ENCODE measurements at places on chromosomes 12 and 14.

GRCh38 chr12:39406262-39406661 is 36.7 kb downstream of the KIF21A start:
- DNase-seq, result no peak

DNA sequence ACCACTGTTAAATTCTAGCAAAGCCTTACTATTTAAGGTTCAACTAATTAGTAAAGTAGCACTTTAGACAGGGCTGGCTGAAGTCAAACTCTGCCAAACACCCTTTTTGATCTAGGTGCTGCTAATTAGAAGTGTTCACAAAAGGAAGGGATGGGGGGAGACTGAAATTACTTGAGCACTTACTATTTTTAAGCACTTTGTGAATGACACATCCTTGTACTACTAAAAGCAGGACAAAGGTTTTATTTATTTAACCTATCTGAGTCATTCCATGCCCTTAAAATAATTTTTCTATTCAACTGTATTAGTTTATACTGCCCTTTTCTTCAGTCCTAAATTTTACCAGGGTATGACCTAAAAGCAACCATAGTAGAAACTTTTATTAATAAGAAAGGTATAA is 20.1 kb downstream of the MBIP start:
- no peak for DNase-seq

- peak; percentile 55 for DNase-seq
Observed at GRCh38 chr14:24430143-24430681, 458 bp downstream of the KHNYN start.

DNA sequence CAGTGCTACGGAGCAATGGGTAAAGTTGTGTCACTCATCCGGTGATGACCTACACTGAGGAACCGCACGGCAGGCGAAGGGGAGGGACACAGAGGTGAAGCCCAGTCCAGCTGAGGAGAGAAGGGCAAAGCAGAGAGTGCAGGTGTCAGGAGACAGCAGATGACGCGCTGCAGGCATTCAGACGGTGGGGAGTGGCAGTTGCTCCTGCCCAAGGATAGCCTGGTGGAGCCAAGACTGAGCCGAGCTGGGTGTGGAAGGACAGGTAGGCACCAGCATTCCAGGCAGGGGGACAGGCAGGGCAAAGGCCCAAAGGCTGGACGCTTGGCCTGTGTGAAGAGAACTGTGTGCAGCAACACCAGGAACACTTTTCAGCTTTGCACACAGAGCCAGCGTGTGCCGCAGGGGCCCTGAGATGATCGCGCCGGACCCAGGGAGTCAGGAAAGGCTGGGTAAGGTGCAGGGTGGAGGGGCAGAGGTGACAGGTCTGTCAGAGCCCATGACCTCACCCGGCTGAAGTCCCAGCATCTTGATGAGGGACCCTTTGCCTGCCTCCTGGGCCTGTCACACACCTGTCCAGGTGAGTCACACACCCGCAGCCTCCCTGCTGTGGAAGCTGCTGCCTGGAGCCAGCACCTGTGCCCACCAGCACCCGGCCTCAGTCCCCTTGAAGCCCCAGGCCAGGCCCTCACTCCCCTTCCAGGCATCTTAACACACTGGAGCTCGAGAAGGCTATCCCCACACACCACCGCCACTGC is 48.4 kb downstream of the TSPAN11 start:
- DNase-seq, result no peak

GRCh38 chr12:52007158-52007921 is 594 bp downstream of the TAMALIN start:
- peak; percentile 35 for DNase-seq

DNA sequence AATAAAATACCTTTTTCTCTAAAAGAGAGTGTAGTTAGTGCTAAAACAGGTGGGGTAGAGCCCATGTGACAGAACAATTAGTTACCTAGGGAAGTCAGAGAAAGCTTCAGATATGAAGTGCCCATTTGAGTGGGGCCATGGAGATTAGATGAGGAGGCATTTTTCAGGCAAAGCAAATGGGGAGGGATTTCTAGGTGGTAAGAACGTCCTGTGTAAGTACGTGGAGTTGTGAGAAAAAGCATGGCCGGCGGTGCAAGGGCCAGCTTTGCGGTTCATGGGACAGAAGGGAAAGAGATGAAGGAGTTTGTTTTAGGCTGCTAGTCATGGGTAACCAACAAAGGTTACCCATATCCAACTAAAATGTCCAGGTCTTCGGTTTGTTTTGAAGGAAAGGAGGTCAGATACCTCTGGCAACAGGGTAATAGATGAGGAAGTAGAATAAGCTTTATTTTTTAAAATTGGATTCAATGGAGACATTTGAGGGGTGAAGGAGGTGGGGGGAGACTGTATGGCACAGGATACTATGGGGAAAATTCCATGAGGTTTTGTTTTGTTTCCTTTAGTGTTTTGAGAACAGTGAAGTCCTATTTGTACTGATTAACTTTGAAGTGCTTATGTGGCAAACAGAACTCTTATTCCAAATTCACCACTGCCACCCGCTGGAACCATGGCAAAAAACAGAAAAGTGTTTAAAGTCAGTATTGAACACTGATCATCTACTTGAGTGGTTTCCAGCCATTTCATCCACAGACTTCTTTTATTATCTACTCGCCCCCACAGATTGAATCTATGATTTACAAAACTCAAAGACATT is 10.0 kb upstream of the SNRPF start:
- no peak for DNase-seq

GRCh38 chr12:106480251-106480650 is 102.6 kb upstream of the RFX4 start:
- DNase-seq, result no peak

DNA sequence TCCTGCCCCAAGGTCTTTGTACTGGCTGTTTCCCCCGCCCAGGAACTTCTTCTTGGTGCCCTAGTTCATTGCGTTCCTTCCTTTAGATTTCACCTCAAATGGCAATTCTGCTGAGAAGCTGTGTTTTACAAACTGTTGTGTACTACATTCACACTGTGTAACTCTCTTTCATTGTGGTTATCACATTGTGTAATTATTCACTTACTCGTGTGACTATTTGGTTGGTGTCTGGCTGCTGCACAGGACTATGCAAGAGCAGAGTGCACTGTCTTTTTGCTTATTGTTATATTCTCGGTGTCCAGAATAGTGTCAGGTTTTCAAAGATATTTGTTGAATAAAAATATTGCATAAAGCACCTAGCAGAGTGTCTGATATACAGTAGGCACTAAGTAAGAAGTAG is 177.2 kb upstream of the PRICKLE1 start:
- DNase-seq, result no peak

- DNase-seq, result no peak
Observed at GRCh38 chr14:94926176-94926575, 156.3 kb upstream of the GSC start.

DNA sequence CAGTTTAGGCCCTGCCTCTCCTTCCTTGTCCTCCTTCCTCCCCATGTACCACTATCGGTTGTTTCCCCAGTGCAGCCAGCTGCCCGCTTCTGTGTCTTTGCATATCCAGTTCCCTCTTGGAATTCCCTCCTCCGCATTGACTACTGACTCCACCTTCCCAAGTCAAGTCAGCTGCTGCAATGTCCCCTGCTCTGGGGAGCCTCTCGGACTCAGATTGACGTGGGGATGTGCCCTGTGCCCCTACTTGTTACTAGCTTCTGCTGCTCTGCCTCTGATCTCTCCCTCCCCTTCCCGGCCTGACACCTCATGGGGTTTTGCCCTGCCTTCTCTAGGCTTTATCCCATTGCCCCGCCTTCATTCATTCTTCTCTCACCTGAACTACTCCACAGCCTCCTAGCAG is 2.1 kb upstream of the CD9 start:
- DNase-seq, result no peak

GRCh38 chr14:93031505-93032315 is 84.0 kb downstream of the ITPK1 start:
- DNase-seq, result no peak

DNA sequence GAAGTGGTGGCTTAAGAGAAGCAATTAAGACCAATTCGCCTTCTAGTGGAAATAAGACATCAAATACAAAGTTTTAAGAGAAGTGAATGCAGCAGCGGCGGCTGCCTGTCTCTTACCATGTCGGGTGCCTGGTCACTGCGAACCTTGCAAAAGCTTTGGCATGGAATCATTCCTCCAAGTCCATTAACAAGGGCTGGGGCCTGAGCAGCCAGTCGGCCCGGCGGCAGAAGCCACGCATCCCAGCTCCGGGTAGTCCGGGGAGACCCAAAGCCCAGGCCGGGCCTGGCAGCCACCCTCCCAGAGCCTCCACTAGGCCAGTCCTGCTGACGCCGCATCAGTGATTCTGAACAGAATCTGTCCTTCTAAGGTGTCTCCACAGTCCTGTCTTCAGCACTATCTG is 321.0 kb downstream of the TMEM121 start:
- no peak for DNase-seq

DNA sequence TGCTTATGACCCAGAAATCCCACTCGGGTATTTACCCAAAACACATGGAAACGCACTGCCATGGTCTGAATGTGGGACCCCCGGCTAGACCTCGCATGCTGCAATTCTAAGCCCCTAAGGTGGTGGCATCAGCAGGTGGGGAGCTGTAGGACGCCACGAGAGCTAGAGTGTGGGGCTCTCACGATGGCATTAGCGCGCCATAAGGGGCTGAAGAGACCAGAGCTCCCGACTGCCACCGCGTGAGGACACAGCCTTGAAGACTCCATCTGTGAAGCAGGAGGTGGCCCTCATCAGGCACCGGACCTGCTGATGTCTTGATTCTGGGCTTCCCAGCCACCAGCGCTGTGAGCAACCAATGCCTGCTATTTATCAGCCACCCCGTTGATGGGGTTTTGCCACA is 40.3 kb downstream of the RIMBP2 start:
- DNase-seq, result no peak

DNA sequence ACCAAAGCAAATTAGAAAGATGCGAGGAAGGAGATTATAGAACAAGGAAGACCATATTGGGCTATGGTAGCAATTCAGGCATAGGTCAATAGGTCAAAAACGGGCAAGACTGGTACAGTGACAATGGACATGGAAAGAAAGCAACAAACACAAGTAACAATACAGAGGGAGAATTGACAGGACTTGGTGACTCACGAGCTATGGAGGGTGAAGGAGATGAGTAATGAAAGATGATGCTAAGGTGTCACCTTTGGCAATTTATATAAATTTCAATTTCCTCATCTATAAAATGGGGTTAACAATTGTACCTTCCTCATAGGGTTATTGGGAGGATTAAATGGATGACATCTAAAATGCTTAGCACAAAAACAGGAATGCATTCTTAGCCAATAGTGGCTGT is 15.1 kb upstream of the DUSP16 start:
- no peak for DNase-seq

GRCh38 chr12:52782502-52782901 is 5.4 kb upstream of the KRT76 start:
- no peak for DNase-seq

DNA sequence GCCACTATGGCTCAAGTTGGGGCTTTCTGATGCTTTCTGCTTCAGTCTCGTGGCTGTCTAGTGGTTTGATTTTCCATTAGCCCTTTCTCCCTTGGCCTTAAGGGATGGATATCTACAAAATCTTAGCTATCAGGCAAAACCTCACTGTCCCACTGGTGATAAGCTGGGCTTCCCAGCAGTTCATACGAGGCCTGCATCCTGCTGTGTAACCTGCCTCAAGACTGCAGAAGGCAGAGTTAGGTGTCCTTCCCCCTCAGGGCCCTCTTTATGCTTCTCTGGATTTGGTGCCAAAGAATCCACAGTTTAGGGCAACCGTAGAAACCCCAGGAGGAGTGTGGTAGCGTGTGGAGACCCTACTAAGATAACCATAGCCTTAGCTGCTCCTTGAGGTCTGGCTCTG is 38.9 kb downstream of the ETV6 start:
- DNase-seq, result no peak

- DNase-seq, result no peak
Observed at GRCh38 chr12:54001283-54002187, 1.6 kb downstream of the HOXC9 start.

DNA sequence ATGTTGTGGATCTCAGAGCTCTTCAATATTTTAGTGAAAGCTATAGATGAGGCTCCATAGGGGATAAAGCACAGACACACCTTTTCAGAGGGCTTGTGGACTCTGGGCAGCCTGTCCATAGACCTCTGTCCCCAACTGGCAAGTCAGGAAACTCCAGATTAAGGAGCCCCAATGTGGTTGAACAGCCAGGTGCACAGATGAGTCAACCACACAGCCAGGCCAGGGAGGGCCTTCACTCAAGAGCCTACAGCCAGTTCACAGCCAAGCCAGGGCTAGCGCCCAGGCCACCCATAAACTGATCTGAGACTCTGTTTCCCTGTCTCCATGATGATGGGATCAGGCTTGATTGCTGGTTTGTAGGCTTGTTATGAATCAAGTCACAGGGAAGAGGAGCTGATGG is 1.0 kb upstream of the BDKRB2 start:
- no peak for DNase-seq

DNA sequence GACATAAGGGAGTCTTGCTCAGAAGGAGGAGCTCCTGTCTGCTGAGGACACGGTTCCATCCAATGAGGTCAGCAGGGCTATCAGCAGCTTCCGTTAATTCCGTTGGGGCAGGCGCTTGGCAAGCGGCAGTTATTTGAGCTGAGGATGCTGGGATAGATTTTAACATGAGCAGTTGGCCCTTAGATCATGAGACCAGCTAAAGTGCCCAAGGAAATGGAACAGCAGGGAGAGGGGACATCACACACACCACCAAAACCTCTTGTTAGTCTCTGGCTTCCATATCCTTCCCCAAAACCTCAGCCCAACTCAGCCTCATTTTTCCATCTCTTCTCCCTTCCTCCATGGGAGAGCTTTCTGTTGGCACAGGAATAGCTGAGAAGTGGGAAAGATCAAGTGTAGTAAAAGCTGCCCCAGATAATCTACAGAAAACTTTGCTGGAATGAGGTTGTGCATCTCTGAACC is 138.7 kb upstream of the PZP start:
- no peak for DNase-seq

GRCh38 chr12:133215724-133216123 is 20.0 kb downstream of the ANHX start:
- no peak for DNase-seq

GRCh38 chr14:63475761-63476160 is 67.4 kb downstream of the PPP2R5E start:
- DNase-seq, result no peak

DNA sequence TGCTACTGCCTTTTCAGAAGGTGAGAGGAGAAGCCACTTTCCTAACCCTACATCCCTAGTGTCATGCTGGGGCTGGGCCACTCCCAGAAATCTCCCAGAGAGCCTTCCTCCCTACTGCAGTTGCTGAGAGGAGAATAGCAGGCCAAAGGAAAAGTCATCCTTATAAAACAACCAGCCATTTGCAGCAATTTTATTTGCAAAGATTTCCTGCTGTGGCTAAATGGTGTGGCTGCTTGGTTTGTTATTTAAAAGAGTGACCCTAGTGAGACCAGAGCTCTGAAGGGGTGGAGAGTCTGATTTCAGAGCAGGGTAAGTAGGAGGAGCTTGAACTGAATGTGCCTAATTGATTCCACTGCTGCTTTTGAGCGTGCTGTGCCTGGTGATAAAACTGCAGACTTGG is 232.0 kb downstream of the GRIN2B start:
- no peak for DNase-seq

- peak; percentile 15 for DNase-seq
Observed at GRCh38 chr12:6700646-6701051, at the start of gene PIANP. PIANP (minus strand) TSS chr12:6700815; CDS start chr12:6698061, 2,754 bp downstream.

GRCh38 chr14:35121026-35121886 is 534 bp downstream of the PPP2R3C start:
- no peak for DNase-seq

- DNase-seq, result no peak
Observed at GRCh38 chr12:76921100-76921471, 42.3 kb upstream of the CSRP2 start.

All from CD4-positive, alpha-beta T cell treated with Interleukin-4 for 4 hours (primary cell).